Bronchial smooth muscle cell (primary cell): ENCODE measurements at places on chromosomes 7 and 10. TPM values are rescaled to one million over a fixed set of nuclear protein-coding genes. Genes with fewer than 3 reads are reported as not detected.

The SUGCT gene
- 18.8 and 21.0 TPM in 2 replicates for total RNA-seq

The ZNF425 gene
- 6.3 and 6.5 TPM in 2 replicates for total RNA-seq

The DNAJC30 gene
- total RNA-seq = 1.6 and 1.9 TPM in 2 replicates

The SPDYE5 gene
- total RNA-seq = not detected in 2 replicates

The DPCD gene
- total RNA-seq = 52.8 and 67.7 TPM in 2 replicates

The TAS2R4 gene
- 0.79 and 1.3 TPM in 2 replicates for total RNA-seq
